ENCODE measurements at places on chromosomes 5 and 9.
A peak's percentile ranks its signal among the peaks of the same experiment; 100 is the strongest.

DNA sequence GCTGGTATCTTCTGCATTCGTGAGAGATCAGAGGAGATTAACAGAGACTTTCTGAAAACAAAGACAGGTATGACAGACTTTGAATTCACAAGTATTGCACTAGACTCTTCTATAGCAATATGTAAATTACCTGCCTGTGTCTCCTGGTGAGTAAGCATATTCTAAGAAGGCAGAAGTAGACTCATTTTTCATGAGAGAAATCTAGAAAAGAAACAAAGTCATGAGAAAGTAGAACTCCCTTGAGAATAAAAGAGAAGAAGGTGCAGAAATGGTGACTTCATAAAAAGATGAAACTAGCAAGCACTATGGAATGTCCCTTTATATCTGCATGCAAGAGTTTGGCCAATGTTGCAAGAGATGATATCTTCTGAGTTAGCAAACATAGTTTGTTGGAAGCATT is 419.8 kb downstream of the DMRT2 start:
- no peak for DNase-seq

GRCh38 chr9:69173497-69173890 is 583 bp upstream of the TJP2 start:
- no peak for DNase-seq

DNA sequence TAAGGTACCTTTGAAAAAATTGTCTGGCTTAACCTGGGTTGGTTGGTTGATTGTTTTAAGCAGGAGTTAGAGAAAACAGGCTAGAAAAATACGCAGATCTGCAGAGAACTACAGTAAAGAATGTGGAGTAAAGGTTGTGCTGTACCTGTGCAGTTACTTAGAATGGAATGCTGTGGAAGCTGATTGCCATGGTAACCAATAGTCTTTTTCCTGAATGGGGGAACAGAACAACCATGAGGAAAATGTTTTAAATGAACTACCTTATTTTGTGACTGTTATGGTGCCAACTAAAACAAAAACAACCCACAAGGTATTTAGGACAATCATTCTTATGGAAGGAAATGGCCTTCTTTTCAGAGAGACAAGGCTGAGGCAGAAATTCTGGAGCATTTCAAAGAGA is 4.8 kb upstream of the HOMER1 start:
- DNase-seq = no peak

DNA sequence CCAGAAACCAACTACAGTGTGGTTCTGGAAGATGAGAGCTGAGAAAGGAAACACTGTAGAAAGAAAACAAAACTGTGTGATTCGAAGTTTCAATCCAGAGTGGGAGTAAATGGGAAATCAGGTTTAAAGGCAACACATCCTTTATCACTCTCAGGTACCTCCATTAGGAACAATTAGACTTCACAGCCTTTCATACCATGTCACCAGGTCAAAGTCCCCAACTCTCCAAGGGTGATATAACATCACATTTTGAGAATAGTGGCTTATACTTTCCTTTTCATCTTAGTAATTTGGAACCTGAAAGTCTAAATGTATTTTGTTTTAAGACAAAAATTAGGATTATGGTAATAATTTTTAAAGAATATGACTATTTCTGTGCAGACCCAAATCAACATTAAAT is 194.9 kb upstream of the WWC1 start:
- no peak for DNase-seq

DNA sequence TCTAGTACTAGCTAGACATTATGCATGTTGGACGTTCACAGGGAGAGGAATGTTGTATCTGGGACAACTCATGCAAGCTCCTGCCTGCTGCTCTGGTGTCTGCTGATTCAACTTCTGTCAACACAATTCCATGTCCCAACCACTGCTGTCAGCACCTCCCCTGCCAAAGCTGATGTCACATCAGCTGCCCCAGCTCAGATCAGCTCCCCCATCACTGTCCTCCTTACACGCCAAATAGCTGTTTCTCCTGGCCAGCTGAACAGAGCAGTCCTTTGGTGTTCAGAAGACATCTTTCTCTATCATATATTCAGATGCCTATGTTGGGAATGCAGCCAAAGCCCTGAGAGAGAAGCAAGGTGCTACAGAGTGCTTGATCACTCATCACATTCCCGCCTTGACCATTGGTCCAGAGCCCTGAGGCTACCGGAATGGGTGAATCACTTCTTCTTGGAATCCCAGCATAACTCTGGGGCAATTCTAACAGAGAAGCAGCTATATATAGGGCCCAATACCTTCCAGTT is 223.3 kb downstream of the SEC61B start:
- no peak for DNase-seq

DNA sequence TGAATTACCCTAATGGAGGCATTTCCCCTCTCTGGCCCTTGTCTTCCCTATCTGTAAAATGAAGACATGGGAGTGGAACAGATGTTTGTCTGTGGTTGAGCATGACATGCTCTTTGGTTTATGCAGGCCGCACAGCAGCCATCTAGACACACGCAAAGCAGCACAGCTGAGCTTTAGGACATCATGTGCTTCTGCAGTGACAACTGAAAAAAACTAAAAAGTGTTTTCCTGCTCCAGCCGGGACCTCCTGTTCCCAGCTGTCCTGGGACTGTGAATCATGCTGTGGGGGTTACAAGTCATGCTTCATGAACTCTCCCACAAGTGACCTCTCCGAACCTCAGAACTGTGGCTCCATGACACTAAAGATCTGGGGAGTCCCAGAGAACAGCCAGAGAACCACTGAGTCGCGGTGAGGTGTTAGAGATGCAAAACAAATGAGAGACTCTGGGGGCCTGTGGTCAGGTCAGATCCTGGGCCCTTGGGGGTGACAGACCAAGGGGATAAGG is 1.7 kb downstream of the SMIM3 start:
- no peak for DNase-seq

DNA sequence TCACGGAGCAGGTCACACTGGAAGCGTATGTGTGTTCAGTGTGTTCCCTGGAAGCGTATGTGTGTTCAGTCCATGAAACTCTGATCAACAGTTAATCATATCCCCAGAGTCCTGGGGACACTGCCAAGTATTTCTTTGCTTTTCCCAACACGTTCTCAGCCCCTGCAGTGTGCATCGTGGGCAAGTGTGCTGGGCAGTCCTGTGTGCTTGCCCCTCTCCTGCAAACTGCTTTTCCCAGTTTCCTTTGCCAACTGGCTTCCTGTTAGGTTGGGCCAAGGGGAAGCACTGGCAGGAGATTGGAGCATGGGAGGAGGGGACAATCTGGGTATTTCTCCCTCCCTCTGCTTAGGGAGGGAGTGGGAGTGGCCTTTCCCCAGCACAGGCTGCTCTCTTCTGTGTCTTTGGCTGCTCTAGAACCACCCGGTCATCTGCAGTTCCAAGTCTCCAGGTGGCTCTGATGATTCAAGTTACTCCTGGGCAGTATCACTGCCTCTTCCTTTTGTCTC is 36.8 kb upstream of the NEK6 start:
- DNase-seq = no peak

DNA sequence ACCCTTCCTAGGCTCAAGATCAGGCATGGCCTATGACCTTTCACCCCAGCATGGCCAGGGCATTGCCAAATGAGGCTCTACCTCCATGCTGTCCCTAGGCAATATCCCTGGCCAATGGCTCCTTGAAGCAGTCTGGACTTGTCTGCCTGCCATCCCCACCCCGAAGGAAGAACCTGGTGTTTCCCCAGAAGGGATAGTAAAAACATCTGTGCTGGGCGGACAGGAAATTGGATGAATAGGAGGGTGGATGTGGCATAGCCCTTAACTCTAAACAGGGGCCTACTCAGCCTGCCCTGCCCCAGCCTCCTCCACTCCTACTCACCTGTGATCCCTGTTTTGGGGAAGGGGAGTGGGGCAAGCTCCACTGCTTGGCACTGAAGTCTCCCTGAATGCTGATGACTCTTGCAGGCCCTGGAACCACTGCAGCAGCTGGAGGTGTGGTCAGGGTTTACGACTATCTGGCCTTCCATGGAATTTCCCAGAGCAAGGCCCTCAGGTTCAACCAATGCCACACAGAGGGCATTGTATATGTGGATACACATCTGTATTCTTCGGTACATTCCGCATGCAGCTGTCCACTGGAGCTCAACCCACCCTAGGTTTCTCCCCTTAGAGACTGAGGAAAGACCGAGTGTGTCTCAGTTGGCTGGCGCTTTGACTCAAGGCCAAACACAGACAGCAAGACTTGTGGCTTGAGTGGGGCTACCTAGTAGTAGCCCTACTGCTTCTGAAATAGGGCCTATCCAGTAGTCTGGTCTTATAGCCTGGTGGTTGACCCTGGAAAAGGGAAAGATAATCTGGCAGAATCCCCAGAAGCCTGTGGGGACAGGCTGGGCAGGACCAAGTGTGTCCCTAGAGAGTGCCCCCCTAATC is 6.4 kb upstream of the P4HA2 start:
- DNase-seq = peak; percentile 44

GRCh38 chr9:136542241-136543040 is 3.4 kb downstream of the NOTCH1 start:
- no peak for DNase-seq

DNA sequence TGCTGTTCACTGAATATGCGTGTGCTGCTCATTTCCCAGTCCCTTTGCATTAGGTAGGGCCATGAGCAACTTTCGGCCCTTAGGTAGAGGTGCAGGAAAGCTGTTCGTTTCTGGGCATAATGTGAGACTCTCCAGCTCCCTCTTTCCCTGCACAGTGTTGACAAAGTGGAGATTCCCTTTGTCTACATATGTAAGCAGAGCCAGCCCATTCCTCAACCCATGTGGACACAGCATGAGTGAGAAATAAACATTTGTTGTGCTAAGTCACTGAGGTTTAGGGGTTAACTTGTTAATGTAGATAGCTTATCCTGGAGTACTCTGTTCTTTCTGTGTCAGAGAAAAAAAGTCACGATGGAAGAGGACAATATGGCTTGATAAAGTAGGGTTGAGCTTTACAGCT is 343.8 kb downstream of the PSAT1 start:
- no peak for DNase-seq

GRCh38 chr9:114266969-114267368 is 55.9 kb upstream of the ORM1 start:
- no peak for DNase-seq

DNA sequence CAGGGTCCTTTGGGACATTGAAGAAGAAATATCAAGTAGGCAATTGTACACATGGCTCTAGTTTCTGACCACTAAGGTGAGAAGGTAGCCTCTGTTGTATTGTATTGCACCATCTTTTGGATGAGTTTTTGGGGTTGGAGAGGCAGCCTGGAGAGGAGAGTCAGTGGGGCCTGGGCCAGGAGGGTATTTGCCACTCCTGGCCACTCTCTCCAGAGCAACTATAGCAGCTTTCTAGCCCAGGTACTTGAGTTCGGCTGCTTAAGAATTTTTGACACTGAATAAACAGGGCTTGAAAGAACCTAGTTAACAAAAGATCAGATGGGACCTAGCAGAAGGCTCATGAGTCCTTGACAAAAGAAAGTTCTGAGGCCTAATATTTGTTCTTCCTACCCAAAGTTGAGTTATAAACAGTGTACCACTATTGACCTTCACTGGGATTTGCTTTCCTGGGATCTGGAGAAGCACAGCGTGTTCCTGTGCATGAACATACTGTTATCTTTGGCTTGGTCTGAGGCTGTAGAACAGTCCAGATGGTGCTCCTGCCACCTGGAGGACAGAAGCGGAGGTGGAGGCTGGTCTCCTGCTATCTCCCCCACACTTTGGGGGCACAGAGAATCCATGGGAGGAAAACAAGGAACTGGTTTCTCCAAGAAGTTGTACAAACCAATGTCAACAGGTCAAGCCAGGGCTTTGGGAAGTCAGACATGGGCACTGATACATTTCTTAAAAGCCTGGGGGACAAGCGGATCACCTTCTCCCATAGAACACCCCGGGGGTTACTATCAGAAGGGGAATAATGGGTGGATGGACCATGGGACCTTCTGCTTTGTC is 110.4 kb upstream of the LIFR start:
- no peak for DNase-seq

- no peak for DNase-seq
These were observed 103.5 kb upstream of the IQGAP2 start for GRCh38 chr5:76299592-76299991.

DNA sequence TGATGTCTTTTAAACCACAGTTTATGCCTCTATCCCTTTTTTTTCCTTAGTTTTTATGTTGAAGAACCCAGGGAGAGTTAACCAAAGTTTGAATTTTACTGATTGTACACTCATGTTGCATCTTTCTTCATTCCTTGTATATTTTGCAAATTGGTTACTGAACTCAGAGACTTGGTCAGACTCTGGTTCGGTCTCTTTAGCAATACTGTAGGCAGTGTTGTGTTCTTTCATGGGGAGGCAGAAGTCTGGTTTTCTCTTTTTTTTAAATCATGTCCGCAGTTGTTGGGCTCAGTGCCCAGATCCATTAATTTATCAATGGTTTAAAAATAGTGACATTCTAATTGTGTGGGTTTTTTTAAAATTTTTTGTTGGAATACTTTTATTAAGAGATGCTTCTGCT is 23.4 kb downstream of the UBE2R2 start:
- DNase-seq = no peak

DNA sequence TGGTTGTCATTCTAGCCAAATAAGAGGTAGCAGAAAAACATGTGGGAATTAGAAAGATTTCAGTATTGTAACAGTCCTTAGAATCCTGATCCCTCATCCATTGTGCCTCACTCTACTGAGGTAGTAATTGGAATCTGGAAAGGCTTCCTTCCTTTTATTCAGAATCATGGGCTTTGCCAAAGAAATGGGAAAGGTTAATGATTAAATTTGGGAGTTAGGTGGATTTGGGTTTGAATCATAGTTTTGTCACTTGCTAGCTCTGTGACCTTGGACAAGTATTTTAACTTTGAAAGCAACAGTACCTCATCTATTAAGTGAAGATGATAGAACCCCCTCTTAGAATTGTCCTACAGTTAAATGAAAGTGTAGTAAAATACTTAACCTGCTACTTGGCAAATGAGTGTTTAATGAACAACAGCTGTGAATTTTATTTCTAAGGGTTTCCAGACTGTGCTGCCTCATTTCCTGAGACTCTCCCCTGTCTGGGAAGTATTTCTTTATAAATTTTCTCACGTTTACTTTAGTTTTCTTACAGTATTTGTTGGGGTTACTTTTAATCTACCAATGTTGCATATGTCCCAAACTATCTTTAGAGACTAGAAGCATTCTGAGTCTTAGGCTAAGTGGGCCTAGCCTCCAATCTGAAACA is 11.7 kb downstream of the SPDL1 start:
- no peak for DNase-seq

DNA sequence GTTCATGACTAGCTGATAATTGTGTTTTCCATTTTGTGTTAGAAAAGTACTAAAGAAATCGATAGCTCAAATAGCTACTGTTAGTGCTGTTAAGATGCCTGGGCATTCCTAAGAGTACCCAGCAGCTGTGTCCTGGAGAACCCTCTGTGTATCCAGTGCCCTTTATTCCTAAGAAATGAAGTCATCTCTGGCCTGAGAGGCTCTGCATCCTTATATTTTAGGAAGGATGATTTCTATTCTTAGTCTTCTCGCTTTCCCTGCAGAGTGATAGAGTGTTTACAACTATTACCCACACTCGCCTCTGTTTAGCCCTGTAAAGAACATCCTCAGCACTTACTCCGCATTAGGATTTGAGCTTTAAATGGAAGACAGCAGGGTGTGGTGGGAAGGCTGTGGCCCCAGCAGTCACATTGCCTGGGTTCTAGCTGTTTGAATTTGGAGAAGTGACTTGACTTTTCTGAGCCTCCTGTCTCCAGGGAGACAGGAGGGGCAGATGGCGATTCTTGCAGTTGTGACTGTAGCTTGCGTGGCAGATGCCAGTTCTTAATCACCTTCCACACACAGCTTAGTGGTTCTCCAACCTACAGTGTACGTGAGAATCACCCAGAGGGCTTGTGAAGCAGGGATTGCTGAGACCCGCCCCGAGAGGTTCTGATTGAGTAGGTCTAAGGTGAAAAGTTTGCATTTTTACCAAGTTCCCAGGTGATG is 177.2 kb upstream of the PITX1 start:
- DNase-seq = peak; percentile 30

- DNase-seq = no peak
These were observed 15.1 kb downstream of the ABCA2 start for GRCh38 chr9:137012694-137013570.

All from right forelimb (tissue), 1 donor.